ENCODE measurements at places on chromosomes 13 and 19.
A peak's percentile ranks its signal among the peaks of the same experiment; 100 is the strongest.

- no peak for DNase-seq
Measured at GRCh38 chr19:38044267-38045111, 137.5 kb downstream of the SIPA1L3 start.

- no peak for DNase-seq
Measured at GRCh38 chr13:112071102-112071722, 4.3 kb downstream of the SOX1 start.

GRCh38 chr13:23701636-23702035, 131.4 kb downstream of the TNFRSF19 start:
- no peak for DNase-seq

DNA sequence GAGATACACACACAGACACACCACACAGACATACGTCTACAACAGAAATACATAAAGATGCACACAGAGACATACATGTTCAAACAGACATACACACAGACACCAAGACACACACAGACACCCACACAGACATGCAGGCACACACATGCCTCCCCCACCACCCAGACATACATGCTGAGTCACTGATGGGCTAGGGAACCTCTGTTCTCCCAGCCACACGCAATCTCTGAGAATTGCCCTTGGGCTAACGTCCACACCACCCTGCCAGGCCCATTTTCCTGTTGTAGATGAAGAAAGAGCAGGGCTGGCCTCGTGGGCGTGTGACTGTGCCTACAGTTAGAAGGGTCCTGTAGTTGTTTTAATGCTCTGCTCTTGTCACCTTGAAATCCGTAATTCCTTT, 261.9 kb downstream of the KCNRG start:
- DNase-seq = no peak

GRCh38 chr13:72565893-72566292, 161.5 kb downstream of the MZT1 start:
- DNase-seq = peak; percentile 20

- DNase-seq = no peak
Measured at GRCh38 chr13:73036566-73036965, 22.2 kb upstream of the KLF5 start.

DNA sequence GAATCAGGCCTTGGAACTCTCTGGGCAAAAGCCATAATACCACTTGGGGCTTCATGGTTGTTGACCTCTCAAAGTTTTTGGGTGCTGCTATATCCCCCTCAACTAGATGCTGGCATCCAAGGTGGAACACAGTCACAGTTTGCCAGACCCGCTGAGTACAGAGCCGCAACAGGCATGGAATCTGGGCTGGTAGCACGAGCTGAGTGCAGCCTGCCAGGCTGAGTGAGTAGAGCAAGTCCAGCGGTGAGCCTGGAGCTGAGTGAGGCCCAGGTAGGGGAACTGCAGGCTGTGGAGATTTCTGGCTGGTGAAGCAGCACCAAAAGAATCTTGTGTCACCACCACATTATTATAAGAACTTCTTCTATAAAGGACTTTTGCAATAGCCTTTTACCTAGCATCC, 192.6 kb downstream of the PCDH17 start:
- DNase-seq = no peak

DNA sequence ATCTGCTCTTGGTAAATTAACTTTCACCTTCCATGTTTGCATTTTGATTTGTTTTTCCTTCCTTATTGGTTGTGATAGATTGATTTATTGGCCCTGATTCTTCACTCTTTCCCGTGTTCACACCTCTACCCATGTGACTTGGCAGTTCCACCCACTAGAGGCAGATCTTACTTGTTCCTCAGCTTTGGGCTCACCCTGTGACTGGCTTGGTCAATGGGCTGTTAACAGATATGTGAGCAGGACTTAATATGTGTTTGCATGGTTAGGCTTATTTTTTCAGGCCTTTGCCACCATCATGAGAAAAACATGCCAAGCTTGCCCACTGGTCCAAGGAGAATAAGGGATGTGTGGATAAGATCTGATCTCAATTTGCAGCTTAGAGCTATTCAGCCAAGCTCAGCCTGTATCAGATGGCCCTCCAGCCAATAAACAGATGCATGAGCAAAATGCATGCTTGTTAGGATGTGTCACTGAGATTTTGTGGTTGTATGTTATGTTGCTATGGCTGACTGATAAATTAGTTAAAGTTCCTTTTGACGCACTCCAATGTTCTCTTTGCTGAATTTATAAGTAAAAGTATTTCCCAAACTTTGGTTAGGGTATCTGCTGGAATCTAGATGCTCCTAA, 48.0 kb downstream of the RGCC start:
- DNase-seq = no peak

GRCh38 chr19:8612807-8613171, 2.3 kb upstream of the ADAMTS10 start:
- no peak for DNase-seq
